IPS DF 19.7 (cell line): ENCODE measurements at places on chromosomes 7 and 10.

- no peak for DNase-seq
Measured at GRCh38 chr10:14072541-14072940, 258.2 kb downstream of the FRMD4A start.

DNA sequence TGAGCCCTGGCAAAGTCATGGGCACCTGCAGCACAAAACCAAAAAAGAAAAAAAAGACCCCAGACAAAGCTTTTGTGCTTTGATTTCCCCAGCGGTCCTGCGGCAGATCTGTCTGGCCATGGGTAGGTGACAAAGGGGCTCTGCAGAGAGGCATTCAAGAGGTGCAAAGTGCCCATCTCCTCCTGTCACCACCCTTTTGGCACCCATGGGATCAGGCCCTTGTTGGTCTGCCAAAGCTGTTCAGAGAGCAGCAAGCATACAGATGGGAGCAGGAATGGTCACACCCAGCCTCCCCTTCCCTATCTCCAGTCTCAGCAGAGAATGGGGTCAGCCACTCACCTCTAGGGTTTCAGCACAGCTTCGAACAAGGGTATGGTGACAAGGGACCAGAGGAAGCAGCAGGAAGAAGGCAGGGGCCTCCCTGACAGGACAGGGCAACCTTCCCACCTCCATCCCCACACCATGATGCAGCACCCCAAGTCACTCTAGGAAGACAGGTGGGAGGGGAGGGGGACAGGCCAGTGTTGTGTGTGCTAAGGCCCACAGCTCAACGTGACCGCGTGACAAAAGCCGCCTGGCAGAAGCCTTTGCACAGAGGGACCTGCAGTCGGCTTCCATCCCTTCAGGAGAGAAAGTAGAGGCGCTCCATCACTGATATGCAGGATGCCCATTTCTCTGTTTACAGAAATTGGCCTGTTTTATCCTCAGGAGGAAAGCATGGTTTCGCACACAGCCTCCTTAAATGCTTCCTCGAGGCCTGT, 6.3 kb downstream of the CAMK2G start:
- no peak for DNase-seq

DNA sequence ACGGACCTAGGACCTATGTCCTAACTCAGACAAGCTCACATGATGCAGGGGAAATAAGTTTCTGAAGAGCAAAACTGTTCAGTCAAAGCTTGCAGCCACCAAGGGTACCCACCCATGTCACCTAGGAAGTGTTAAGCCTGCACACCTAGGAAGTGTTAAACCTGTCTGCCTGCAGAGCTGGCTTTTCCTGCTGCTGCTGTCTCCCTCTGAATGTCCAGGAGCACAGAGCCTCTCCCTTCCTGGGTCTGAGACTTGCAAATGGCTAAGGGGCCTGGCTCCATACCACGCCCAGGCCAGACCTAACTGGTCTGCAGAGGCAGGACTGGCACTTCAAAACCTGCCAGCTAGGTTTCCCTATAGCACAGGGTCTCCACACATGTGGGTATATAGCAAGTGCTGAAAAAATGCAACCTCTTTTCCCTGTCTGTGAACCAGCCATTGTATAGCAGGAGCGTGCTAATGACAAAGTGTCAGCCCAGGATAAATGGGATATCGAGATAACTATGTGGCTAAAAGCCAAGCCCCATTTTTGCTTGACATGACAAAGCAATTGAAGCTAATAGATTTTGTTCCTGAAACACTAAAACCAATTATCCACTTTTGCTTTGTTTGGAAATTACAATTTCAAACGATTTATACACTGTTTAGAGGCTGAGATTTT, 1.5 kb downstream of the GDF2 start:
- DNase-seq: no peak

- DNase-seq: peak; percentile 64
Measured at GRCh38 chr10:69866688-69867461, 65.2 kb downstream of the COL13A1 start.

GRCh38 chr10:23047201-23048050, 48.0 kb upstream of the MSRB2 start:
- no peak for DNase-seq

DNA sequence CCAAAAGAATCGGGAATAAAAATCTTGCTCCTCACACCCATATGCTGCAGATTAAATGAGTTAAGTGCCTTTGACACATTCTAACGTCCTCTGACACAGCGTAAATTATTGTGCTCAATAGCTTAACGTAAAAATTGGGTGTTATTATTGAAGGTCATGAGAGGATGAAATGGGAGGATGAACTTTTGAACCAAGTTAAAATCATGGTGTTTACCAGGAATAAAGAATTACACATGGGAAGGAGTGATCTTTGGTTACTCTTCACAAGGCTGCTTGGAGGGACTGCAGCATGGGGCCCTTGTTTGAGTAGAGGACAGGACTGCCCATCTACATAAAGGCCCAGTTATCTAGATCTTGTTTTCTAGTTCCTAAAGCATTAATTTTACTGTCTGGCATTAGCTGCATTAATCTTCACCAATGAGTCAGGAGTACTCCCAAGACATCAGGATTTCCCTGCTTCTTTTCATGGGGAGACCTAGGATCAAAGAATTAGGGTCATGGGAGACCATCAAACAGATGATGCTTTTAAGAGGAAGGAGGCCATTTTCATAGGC, 84.9 kb upstream of the PRR15 start:
- no peak for DNase-seq

GRCh38 chr10:78868861-78869260, 199.9 kb upstream of the ZMIZ1 start:
- DNase-seq: no peak

DNA sequence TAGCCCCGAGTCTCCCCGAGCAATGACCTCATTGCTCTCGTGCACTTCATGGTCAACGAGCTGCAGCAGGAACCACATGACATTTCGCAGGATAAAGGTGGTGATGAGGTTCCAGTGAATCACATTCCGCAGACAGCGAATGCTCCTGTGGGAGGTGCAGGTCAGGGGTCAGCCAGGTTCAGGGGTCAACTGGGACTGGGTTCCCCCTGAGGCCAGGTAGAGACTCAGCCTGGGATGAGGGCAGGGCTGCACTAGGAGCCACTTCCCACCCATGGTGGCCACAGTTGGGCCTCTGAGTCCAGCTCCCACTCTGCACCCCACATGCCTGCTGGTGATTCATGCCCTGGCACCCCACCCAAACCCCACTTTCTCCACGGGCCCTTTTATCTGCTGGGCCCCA, 17.2 kb downstream of the CRHR2 start:
- no peak for DNase-seq

DNA sequence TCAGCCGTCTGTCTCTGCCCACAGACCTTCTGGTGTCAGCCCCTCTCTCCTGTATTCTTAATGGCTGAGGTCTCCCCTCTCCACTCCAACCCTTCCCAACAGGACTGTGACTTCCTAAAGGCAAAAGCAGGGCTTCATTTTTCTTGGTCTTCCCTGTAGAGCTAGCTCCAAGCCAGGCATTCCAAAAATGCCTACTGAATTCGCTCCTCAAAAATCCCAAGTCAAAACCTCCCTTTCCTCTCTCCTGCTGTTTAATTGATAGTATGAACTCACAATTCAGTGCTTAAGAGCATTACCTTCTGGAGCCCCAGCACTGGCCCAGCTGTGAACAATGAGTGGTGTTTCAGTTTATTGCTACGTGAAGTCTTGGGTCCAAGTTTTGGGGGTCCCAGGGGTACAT, 628.4 kb downstream of the PARD3 start:
- peak; percentile 60 for DNase-seq

DNA sequence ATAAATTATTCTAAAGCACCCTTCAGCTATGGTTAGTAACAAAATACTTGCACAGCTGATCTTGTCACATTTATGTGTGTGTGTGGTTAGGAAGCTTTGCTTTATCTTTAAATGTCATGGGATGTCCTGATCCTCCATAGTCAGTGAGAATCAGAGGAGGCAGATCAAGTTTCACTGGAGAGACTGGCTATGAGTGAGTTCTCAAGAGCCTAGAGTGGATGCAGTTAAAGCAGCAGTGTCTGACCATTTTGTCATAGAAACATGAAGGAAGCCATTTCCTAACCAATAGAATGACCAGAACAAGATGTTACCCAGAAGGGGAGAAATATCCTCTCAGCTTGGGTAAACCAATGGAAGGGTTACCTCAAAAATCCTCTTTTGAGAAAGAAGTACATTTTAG, 207.2 kb upstream of the DKK1 start:
- no peak for DNase-seq

DNA sequence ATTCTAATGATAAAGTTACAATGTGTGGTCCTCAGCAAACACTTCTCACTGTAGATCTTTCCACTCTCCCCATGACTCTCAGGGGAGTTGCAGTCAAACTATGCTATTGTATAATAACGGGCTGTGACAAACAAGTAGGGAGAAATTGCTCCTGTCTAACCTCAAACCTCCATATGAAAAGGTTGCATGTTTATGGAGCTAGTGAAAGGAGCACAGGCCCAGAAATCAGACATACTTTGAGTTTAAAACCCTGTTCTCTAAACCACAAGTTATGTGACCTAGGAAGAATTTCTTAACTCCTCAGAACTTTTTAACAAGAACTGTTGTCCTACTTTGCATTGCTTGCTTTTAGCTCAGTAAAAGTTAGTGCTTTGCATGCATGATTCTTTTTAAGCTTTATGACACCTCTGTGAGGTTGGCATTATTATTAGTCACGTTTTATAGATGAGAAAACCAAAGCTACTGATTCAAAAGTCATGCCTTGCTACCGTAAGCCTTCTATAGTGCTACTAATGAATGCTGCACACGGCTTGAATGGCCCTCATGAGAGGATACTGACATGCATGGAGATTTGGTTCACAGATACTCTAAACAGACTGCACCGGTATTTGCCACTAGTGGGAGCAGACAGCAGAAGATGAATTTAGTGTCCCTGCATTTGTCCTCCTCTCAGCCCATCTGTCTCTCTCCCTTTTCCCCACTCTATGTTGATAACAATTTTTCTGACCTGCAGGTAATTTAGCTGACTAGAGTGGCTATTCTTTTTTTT, 129.5 kb upstream of the PCGF5 start:
- DNase-seq: no peak

- DNase-seq: no peak
Measured at GRCh38 chr10:119460369-119461195, 81.9 kb downstream of the RGS10 start.

- DNase-seq: no peak
Measured at GRCh38 chr7:123633553-123633952, 22.1 kb upstream of the LMOD2 start.

DNA sequence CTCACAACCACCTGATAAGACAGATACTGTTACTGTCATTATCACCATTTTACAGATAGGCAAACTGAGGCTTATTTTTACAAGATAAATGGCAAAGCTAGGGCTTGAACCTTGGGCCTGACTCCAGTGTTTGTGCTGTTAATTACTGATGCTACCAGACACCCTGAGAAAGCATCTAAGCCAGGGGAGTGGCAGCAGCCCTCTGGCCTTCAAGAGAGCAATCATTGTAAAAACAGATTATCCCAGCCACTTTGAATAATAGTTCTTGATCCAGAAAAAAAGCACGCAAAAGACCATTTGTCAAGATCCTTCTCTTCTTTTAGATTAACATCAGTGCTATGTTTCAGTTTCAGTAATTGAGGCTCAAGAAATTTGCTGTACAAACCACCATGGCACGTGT, 109.5 kb downstream of the PLCE1 start:
- no peak for DNase-seq

GRCh38 chr10:79638318-79638717, 27.6 kb downstream of the SFTPA1 start:
- no peak for DNase-seq

- no peak for DNase-seq
Measured at GRCh38 chr10:17387861-17388503, 66.4 kb downstream of the ST8SIA6 start.

DNA sequence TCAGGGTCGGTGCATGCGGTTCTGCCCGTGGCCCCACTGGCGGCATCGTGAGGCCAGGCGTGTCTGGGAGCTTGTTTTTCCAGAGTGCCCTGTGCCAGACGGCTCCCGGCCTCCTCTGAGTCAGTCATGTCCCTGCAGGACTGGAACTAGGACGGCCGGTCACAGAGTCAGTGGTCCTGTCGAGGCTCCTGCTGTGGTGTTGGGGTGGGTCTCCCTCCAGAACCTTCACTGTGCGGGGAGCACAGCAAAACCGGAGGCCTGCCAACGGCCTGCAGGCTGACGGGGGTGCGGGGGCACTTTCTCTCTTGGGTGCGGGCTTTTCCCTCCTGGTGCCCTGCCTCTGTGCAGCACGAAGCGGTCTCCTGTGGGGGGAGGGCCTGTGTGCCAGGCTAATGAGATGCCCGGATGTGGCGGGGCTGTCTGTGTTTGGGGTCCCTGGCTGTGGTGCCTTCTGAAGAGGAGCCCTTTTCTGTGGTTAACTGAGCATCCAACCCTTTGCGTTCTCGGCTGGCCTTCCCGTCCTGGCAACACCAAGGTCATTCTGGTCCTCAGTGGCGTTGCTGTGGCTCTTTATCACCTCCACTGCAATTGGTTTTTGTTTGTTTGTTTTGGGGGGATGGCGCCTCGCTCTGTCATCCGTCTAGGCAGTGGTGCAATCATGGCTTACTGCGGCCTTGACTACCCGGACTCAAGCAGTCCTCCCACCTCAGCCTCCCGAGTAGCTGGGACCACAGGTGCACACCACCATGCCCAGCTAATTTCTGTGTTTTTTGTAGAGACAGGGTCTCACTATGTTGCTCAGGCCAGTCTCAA, 8.0 kb downstream of the GET4 start:
- DNase-seq: no peak

GRCh38 chr7:24917510-24918239, 62.3 kb downstream of the OSBPL3 start:
- no peak for DNase-seq

DNA sequence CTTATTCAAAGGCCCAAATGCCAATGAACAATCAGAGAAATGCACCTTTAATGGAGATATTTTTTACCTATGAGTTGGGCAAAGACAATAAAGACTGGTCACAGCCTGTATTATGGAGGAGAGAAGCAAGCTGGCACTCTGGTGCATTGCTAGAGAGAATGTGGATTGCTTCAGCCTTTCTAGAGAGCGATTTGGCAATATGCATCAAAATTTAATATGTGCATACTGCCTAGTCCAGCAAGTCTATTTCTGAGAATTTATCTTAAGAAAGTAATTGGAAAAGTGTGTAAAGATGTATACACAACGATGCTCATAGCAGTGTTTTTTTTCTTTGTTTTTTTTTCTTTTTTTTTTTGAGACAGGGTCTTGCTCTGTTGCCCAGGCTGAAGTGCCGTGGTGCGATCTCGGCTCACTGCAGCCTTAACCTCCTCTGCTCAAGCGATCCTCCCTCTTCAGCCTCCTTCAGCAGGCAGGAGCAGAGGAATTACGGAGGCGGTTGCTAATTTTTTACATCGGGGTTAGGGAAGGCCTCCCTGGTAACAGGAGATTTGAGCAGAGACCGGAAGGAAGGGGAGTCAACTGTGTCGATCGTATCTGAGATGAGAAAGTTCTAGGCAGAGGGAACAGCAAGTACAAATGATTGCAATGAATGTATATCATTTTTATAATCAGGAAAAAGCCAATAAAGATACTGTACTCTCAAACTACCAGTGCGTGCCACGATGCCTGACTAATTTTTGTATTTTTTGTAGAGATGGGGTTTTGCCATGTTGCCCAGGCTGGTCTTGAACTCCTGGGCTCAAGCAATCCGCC, 16.4 kb downstream of the KIAA1549 start:
- DNase-seq: no peak

GRCh38 chr10:62961951-62962523, 145.9 kb upstream of the EGR2 start:
- DNase-seq: no peak

GRCh38 chr7:157276731-157277562, 59.9 kb upstream of the DNAJB6 start:
- DNase-seq: no peak

GRCh38 chr7:81330108-81330507, 411.3 kb upstream of the SEMA3C start:
- DNase-seq: no peak

GRCh38 chr7:157805713-157806112, 468.9 kb downstream of the DNAJB6 start:
- DNase-seq: no peak

GRCh38 chr7:121504482-121504881, 108.4 kb upstream of the FAM3C start:
- DNase-seq: no peak
